Naive B cell (primary cell): ENCODE measurements at places on chromosomes 7 and 10. TPM values are rescaled to one million over a fixed set of nuclear protein-coding genes. Genes with fewer than 3 reads are reported as not detected.

DNA sequence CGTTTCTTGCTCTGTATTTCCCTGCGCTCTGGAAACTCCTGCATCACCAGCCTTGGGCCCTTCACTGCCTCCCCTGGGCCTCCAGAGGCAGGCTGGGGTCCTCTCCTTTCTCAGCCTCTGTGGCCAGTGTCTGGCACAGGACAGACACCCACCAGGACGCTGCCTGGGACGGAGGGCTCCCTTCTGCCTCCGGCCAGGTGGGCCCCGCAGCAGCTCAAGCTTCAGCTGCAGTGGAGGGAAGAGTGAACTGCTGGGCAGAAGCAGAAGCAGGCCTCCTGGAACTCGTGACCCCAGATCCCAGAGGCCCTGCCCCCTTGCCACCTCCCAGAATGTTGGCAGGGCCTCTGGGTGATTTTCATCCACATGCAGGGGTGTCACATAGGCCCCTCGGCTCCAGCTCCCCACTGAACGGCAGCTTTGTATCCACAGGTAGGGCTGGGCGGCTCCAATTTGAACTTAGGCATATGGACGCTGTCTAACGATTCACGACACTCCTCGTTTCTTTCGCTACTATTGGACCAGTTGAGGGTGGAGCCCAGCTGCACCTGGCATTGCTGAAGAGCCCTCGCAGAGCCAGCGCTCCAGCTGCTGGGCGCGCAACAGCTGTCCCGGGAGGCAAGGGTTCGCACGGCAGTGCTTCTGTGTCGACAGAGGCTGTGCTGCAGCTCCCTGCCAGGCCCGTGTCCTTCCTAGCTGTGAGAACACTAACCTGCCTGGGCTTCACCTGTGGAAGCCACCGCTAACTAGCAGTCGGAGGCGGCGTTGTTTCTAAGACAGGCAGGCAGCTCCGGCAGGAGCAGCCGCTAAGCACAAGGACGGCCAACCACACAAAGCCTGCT lies 18.4 kb upstream of the GPR146 start:
- no peak for DNase-seq

The RASA4B gene
- 4.1 TPM for polyA plus RNA-seq

The SLC18A2 gene
- polyA plus RNA-seq, result 0.08 TPM

DNA sequence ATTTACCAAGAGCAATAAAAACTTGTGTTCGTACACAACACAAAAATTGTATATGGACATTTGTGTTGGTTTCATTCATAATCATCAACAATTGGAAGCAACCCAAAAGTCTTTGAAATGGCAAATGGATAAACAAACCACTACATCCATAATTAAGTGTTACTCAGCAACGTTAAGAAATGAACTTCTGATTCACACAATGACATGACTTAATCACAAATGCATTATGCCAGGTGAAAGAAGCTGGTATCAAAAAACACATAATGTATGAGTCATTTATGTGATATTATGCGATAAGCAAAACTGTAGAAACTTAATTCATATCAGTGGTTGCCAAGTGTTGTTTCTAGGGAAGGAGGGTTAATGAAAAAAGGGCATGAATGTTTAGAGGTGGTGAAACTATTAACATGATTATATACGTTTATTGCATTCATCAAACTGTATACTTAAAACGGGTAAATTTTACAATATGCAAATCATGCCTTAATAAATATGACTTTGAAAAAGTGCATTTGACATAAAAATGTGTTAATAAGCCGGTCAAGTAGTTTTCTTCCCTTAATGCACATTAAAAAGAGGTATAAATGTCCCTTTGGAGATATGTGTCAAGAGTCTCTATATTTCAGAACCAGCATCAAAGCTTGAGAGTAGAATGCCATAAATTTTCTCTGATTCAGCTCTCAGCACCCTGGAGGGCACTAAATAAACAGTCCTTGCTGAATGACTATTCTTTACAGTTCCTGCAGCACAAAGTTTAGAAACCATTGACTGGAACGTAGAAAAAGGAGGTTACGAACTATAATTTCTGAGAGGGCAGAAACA lies 84.8 kb upstream of the GRM3 start:
- DNase-seq, result no peak

DNA sequence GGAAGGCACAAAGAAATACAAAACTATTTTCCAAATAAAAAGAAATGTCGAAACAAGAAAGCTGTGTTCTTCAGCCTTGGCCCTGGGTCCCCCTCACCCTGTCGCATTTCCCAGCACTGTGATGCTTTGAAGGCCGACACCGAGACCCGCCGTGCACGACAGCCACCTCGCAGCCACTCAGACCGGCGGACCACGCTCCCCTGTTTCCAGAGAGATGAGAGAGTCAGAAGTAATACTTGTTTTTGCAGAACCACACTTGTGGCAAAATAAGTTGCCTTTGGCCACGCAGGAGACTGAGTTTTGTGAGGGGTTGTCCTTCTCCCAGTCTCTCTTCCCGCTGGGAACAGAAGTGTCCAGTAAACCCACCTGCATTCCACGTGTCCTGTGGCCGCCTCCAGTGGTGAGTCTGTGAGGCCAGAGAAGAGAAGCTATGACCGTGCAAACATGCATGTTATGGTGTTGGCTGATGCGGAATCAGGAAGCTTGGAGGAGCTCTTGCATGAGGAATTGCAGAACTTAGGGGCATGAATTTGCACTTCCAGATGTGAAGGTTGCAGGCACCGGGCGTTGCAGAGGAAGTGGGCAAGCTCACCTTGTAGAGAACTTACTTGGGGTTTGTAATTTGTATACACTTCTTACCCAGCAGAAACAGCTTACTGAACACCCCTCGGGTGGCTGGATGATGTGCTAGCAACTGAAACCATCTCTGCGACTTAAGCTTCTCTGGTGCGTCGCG lies 194.5 kb downstream of the EBF3 start:
- no peak for DNase-seq

GRCh38 chr10:69738071-69738470 lies 63.6 kb upstream of the COL13A1 start:
- DNase-seq, result no peak

DNA sequence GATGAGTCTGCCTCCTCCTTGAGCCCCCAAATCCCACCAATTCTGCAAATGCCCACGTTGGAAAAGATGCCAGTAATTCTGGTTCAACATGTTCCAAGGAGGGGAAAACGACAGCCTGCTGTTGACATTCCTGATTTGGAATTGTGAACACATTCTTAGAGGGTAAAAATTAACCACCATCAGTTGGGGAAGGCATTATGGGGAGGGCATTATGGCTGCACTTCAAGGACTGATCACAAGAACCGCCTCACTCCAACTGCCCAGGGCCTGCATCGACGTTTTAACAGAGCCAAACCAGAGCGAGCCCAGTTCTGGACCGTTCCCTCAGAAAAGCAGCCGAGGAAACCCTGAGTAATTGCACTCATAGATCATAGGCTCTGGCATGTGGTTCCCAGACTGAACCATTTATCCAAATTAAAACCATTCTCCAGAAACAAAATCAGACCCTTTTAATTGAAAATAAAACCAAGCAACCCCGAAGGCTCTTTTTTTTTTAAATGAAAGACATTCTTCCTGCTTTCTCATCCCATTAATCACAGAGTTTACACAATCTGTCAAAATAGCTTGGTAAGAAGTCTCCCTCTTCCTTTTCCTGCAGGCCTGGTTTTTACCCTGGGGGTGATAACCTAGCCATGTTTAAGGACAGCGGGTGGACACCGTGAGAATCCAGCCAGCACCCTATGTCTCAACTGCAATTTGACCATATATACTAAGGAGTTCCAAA lies 8.0 kb downstream of the TNS3 start:
- DNase-seq, result no peak

The UCN3 gene
- polyA plus RNA-seq, result not detected

The HABP2 gene
- not detected for polyA plus RNA-seq

GRCh38 chr10:43155221-43155620 lies 17.0 kb downstream of the CSGALNACT2 start:
- no peak for DNase-seq

GRCh38 chr7:12970626-12971025 lies 283.2 kb downstream of the ARL4A start:
- DNase-seq, result no peak

GRCh38 chr7:99170730-99171074 lies 26.8 kb upstream of the SMURF1 start:
- no peak for DNase-seq

DNA sequence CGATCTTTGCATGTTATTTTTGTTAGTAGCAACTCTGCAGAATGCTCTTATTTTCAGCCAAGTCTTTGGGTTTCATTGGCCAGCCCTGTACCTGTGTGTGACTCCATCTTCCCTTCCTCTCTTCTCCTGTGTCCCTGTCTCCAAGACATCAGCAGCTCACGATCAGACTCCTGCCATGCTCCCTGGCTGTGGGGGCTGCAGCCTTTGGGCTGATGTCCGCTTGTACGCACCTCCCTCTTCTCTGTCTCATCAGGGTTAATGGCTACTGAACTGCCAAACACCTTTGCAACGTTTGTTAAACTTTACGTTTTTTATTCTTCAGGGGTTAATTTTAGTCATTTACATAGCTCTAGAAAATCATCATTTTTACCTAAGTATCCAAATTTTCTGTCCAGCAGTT lies 103.5 kb upstream of the RET start:
- no peak for DNase-seq

DNA sequence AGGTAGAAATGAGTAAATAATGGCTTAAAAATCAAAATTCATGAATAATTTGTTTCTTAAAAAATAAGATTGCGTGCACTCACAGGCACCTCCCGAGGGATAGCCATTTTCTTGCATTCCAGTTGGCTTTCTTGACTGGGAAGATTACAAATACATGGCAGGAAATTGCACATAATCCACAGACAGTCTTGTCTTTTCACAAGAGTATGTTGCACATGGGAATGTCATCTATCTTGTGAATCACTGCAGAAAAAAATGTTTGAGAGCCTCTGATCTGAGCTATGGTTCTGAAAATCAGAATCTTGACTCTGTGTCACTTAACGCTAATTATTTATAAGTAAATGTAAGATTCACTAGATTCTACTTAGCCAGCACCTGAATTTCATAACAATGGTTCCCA lies 74.1 kb upstream of the PRKG1 start:
- no peak for DNase-seq

DNA sequence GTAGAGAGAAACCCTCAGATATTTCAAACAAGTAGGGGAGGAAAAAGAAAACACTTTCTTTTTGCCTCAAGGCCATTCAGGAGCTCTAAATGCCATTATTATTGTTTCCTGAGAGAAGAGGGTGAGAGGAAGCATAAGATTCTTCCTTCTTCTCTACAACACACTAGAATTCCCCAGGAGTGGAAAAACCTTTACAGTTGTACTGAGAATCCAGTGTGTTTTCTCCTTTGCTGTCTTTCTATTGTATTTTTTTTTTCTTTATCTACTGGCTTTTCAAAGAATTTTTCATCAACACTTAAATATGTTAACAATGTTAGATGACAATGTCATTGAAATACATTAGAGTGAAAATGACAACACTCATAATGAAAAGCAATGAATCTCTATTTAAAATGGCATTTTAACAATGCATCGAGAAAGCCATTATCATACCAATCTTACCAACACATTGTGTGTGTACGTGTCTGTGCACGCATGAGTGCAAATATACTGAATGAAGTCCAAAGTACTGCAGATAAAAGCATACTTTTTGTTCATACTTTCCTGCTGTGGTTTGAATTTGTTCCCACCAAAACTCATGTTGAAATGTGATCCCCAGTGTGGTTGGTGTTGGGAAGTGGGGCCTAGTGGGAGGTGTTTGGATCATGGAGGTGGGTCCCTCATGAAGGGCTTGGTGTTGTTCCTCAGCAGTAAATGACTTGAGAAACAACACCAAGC lies 24.2 kb upstream of the MACC1 start:
- DNase-seq, result no peak

GRCh38 chr10:71342573-71343391 lies 23.7 kb downstream of the SLC29A3 start:
- DNase-seq, result no peak

The CYP2C19 gene
- not detected for polyA plus RNA-seq

GRCh38 chr10:51250278-51250920 lies 176.1 kb downstream of the PRKG1 start:
- DNase-seq, result no peak

The IDI2 gene
- polyA plus RNA-seq, result not detected

- DNase-seq, result no peak
Measured at GRCh38 chr10:128364631-128365030, 238.4 kb upstream of the MKI67 start.

GRCh38 chr7:7221599-7222038 lies 39.3 kb downstream of the C1GALT1 start:
- no peak for DNase-seq

The GIMAP2 gene
- 14.4 TPM for polyA plus RNA-seq
